ENCODE measurements at places on chromosomes 16 and 17. TPM values are rescaled to one million over a fixed set of nuclear protein-coding genes. Genes with fewer than 3 reads are reported as not detected.

- no peak for DNase-seq
These were observed 25.4 kb upstream of the HOXB13 start for GRCh38 chr17:48753794-48754499.

DNA sequence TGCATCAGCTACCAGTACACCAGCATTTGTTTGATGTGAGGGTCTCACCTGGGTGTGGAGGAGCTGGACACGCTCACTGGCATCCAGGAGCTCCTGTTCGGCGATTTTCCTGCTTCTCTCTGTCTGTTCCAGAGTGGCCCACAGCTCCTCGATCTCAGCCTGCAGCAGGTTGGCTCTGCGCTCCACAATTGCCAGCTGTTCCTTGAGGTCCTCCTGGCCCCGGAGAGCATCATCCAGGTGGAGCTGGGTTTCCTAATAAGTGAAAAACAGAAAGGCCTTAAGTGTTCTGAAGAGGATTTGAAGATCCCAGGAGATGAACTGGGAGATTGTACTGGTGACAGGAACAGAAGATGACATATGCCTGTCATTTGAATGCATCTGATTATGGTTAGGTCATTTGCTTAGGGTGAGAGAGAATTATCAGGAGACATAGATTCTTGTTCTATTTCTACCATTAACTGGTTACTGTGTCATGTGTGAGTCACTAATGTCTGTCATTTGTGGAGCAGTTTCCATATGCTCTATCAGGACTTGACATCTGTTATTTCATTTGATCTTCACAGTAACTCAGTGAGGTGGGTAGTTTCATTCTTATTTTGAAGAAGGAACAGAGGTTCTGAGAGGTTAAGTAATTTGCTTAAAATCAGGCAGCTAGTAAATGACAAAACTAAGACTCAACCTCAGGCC is 21.5 kb upstream of the MYH13 start:
- no peak for DNase-seq

- no peak for DNase-seq
These were observed 8.9 kb upstream of the CCL18 start for GRCh38 chr17:36055171-36055570.

DNA sequence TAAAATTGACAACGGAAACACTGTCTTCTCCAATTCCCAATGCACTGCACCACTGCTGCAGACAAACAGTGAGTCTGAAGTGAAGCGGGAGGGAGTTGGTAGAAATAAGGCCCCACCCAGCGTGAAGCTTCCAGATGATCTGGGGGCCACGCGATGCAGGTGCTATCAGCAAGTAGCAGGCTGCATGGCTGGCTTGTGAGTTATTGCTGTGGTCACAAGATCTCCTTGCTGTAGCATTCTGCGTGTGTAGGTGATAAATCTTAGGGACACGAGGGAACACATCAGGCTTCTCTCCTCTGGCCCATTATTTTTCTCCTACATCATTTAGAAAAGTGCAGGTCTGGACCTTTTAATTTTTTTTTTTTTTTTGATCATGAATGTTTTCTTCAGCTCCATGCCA is 407.6 kb downstream of the TMEM114 start:
- DNase-seq: no peak

The PRSS53 gene
- 3.5 TPM for total RNA-seq

- no peak for DNase-seq
These were observed 3.6 kb downstream of the GSE1 start for GRCh38 chr16:85616607-85617321.

GRCh38 chr17:27336184-27336583 is 42.3 kb downstream of the WSB1 start:
- DNase-seq: no peak

DNA sequence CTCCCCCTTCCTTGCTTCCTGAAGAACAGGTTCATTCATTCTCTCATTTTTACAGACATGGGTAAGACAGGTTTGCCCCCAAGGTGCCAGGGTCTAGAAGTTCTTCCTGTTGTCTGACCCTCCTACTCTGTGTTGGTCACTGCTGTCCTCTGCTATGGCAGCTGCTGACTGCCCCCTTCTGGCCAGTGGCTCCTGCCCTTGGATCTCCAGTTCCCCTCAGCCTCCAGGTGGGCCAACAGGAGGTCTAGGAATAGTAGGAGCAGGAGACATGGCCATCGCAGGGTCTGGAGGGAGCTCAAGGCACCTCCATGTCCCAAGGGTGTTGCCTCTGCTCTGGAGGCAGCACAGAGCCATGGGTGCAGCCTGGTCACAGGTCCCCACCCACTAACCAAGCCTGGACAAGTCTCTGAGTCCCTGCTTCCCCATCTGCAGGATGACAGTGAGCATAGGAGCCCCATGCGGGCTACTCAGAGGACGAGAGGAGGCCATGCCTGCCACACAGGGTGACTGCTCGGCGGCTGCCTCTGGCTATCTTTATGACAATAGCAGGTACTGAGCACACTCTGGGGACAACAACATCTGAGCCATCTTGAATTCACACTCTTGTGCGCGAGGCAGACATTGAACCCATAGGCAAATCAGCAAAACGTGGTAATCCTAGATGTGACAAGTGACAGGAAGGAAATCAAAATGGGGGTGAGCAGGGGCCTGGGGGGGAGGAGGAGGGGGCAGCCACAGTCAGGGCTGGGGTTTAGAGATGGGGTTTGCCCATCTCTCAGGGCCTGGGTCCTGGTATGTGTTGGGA is 27.0 kb upstream of the NXPH3 start:
- DNase-seq: no peak

- DNase-seq: no peak
These were observed 484 bp upstream of the NUDT7 start for GRCh38 chr16:77721752-77722308.
